ENCODE measurements at places on chromosomes 4 and X.
A peak's percentile ranks its signal among the peaks of the same experiment; 100 is the strongest.

DNA sequence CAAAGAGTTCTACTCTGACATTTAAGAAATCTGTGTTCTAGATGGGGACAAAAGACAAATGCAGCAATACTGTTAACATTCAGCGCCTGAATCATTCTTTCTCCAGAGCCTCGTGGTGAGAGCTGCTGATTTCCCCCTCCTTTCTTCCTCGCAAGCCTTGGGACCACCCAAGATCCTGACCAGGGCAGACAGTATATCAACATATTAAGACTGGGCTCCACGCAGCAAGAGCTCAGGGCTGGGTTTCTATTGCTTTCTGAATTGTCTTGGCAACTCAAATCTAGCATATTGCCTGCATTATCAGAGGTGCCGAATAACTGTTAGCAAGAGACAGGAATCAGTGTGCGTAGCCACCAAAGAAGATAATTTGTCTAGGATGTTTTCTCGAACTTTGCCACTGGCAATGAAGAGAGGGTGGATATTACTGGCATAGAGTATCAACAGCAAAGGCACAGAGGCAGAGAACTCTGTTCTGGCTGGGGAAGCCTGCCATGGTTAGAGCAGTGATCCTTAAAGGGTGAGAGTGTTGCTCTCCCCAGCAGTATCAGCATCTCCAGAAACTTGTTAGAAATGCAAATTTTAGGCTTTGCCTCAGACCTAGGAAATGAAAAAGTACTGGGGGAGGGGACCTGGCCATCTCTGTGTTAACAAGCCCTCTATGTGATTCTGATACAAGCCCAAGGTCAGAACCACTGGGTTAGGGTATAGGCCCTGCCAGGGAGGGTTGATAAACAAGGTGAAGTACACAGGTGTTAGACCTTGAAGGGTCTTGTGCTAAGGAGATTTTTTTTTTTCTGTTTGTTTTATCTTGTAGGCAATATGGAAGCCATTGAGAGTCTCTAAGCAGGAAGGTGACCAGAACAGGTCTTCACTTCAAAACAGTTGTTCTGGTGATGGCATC is 46.2 kb upstream of the MID1IP1 start:
- DNase-seq, result no peak

- DNase-seq, result no peak
Measured at GRCh38 chr4:18938343-18939099, 917.0 kb upstream of the LCORL start.

- no peak for DNase-seq
Measured at GRCh38 chr4:140813804-140814203, 57.6 kb upstream of the TBC1D9 start.

- no peak for DNase-seq
Measured at GRCh38 chrX:44980883-44981282, 107.9 kb downstream of the KDM6A start.

GRCh38 chr4:16032396-16032770 is 51.4 kb downstream of the PROM1 start:
- no peak for DNase-seq

DNA sequence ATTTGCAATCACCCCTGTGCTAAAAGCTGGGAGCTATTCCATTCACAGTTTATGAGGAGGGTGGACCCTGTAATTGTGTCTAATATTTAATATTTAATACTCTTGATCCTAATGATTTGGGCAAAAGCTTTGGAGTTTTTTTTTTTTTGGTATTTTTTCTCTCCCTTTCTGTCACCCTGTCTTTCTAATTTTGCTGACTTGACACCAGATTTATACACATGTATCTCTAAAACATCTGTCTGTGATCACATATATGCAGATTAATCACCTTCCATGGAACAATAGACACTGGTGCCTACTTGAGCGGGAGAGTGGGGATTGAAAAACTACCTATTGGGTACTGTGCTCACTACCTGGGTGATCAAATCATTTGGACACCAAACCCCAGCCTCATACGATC is 18.7 kb upstream of the ANTXR2 start:
- DNase-seq, result no peak

DNA sequence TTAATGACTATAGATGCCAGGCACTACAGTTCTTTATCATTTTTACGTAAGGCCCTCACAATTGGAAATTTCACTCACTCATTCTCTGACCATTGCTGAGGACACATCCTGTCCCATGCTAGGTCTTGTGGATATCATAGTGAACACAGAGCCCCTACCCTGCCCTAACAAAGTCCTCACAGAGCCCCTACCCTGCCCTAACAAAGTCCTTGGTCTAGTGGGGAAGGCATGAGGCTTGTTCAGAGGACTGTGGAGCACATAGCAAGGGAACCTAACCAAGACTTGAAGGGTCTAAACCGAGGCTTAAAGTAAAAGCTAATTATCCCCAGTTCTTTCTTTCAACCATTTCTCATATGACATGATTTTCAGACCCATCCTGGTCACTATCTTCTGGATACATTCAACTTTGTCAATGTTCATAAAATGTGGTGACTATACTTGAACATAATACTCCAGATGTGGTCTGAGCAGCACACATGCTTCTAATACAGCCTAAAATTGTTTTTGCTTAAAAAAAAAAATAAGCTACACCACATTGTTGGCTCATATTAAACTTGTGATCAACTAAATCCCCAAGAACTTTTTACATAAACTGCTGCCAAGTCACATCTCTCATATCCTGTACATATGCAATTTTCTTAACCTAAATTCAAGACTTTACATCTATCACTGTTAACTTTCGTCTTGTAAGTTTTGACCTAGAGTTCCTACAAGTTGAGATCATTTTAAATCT is 77.0 kb downstream of the GPC3 start:
- no peak for DNase-seq

GRCh38 chrX:11254417-11255109 is 38.6 kb upstream of the AMELX start:
- no peak for DNase-seq

- no peak for DNase-seq
Measured at GRCh38 chr4:87913896-87914295, 61.6 kb upstream of the SPP1 start.

- no peak for DNase-seq
Measured at GRCh38 chr4:56197387-56197786, 189.9 kb downstream of the AASDH start.

- DNase-seq, result no peak
Measured at GRCh38 chr4:123696687-123697086, 300.1 kb downstream of the SPRY1 start.

- DNase-seq, result no peak
Measured at GRCh38 chrX:82973646-82974045, 534.4 kb upstream of the POU3F4 start.

DNA sequence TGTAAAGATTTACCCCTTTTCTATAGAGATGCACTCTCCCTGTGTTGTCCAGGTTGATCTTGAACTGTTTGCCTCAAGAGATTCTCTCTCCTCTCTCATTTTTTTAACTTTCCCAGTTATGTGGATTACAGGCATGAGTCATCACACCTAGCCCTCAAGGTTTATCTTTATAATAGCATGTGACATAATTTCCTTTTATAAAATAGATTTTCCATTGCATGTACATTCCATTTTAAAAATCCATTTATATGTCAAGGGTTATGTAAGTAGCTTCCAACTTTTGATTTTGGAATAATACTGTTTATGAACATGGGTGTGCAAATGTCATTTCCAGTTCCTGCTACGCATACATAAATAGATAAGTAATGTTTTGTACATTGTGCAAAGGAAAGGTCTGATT is 20.6 kb downstream of the ZNF721 start:
- no peak for DNase-seq

DNA sequence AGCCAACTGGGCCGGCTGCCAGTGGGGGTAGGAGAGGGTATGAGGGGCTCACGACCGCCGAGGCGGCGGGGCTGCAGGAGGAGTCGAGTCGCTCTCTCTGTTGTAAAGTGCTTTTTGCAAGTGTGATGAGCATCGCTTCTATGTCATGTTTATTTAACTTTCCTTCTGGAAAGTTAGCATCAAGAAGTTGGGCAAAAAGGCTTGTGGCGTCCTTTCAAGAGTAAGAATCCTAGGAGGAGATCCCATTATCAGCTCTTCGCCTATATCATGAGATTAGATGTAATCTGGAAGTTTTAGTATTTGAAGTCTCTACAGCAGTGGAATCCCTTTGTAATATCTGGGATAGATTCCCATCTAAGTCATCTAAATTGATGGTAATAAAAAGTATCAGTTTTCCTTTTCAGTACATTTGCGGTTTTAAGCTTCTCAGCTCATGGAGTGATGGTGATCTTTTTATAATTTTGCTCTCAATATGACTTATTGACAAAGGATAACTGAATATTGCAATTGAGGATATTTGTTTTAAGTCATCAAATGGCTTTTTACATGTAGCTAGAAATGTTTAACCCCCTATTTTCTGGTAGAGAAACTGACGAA is 1.7 kb downstream of the GALNT7 start:
- DNase-seq, result peak; percentile 10

GRCh38 chr4:114472269-114473032 is 126.2 kb upstream of the UGT8 start:
- no peak for DNase-seq

GRCh38 chr4:130576218-130576617 is 1480.3 kb downstream of the C4orf33 start:
- peak; percentile 84 for DNase-seq

- no peak for DNase-seq
Measured at GRCh38 chrX:153463031-153463430, 7.3 kb downstream of the HAUS7 start.

GRCh38 chr4:84249521-84249920 is 249.6 kb downstream of the NKX6-1 start:
- no peak for DNase-seq

DNA sequence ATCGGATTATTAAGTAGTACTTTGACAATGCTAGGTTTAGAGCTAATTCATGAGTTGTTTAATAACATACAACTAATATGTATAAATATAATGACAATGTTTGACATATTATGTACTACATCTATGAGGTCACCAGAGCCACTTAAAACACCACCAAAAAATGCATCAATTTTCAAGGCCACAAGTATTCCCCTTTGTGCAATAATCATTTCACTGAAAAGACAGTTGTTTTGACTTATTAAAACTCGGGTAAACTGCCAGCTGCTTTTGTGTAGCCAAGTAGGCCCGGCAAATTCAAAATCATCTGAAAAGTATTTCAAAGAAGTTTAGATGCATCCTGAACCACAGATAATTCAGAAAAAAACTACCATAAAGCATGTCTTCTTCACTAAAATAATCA is 48.7 kb downstream of the CLOCK start:
- DNase-seq, result no peak

GRCh38 chr4:43425206-43425605 is 532.7 kb downstream of the GRXCR1 start:
- no peak for DNase-seq

DNA sequence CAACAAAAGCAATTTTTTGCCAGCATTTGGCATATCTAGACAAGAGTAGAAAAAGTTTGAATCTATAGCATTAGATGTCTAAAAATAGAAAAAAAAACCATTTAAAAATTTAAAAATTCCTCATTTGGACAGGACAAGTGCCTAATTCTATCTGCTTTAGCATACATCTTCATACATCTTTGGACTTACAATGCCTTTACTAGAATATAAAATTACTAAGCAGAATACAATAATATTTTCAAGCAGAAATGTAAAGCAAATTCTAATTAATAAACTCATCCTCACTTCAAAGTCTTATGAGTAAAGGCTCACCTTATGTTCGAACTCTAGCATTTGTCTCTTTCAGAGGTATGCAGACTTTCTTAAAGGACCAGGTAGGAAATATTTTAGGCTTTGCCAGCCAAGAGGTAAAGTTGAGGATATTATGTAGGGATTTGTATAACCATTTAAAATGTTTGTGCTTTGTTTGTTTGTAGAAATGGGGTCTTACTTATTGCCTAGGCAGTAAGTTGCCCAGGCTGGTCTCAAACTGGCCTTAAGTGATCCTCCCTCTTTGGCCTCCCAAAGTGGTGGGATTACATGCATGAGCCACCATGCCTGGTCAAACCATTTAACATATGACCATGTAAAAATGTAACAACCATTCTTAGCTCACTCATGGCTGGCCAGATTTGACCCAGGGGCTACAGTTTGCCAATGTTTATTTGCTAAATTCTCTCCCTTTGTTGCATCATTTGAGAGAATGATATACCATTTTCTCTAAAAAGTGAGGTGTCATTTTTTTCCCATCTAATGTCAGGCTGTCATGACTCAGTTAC is 29.1 kb downstream of the UGDH start:
- DNase-seq, result no peak

DNA sequence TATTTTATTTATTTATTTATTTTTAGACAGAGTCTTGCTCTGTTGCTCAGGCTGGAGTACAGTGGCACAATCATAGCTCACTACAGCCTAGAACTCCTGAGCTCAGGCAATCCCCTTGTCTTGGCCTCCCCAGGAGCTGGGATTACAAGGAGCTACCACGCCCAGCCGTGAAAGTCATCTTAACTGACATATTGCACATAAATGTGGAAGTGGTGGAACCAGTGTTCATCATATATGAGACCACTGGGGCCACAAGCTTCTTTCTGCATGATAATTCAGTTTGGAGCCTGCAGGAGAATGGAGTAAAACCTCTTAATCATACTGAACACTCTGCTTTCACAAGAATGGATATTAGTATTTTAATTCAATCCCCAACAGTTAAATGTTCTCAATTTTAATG is 12.5 kb upstream of the CTSO start:
- no peak for DNase-seq

DNA sequence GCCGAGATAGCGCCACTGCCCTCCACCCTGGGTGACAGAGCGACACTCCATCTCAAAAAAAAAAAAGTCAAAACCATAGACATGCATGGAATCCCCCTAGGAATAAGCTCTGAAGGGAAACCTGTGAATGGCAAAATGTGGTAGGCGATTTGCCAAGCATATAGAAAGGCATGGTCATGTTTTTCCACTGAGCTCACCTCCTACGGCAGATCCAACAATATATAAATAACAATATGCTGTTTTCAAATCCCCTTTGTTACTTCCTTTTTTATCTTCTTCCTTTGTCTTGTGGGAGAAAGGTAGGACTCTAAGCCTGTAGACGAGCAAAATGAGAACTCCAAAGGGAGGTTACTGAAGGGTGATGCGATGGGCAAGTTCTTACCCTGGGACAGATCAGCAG is 219.0 kb downstream of the PALLD start:
- DNase-seq, result no peak
